Body of pancreas (tissue), 4 donors: ENCODE measurements at places on chromosomes 11 and 22. TPM values are rescaled to one million over a fixed set of nuclear protein-coding genes. Genes with fewer than 3 reads are reported as not detected.
A peak's percentile ranks its signal among the peaks of the same experiment; 100 is the strongest.

GRCh38 chr11:26901162-26901561 is 92.8 kb upstream of the FIBIN start:
- DNase-seq, result no peak

DNA sequence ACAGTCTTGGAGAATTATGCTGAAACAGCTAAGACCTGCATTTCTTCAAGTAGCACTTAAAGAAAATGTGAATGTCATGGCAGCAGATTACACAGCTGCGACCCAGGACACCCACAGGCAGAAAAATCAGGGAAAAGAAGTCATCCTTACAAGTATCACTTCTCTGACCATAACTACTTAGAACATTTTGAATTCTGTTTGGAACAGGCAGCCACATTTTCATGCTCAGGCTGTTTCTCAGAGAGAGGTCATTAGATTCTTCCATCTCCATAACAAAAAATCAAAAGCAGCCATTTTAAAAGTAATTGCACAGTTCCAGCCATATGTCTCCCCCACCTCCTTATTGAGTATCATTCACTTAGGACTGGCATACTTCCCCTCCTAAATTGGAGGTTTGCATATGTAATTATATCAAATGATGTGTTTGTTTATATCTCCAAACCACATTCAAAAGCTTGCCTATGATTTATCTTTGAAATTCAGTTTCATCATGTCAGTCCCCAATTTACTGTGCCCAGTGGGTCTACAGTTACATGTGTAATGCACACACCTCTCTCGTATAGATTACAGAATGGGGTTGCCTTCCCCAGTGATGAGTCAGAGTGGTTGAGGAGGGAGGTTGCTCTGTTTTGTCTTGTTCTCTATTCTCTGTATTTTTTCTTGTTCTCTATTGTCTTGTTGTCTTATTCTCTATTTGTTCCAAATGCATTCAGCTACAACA is 276.5 kb upstream of the MTNR1B start:
- no peak for DNase-seq

DNA sequence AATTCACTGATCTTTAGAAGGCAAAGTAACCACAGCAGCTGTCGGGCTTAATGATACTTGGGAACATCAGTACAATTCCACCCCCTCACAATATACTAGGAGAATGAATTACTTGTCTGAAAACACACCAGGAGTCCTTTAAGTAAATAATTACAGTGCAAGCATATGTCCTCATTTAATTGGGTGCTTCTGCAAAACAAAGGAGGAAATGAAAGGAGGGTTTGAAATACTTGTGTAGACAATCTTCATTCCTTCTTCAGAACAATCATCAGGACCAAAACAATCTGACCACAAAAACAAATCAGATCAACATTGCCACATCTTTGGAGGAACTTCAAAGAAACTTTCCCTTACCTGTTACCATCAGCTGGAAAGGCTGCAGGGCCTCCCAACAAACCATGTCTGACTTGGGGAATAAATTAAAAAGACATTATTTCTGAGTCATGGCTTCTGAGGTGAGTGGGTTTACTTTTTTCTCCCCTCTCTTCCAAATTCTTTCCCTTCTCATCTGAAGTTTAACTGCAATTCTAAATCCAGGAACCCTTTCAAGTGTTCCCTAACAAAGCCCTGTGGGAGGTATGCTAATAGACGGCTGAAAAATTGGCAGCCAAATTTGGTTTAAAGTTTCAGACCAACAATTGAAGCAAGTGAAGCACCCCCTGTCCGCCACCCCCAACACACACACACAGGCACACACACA is 12.5 kb upstream of the CCDC117 start:
- DNase-seq, result no peak

GRCh38 chr22:28171712-28172111 is 252.7 kb upstream of the PITPNB start:
- DNase-seq, result no peak

- no peak for DNase-seq
Measured at GRCh38 chr22:49726022-49726681, 101.5 kb downstream of the BRD1 start.

DNA sequence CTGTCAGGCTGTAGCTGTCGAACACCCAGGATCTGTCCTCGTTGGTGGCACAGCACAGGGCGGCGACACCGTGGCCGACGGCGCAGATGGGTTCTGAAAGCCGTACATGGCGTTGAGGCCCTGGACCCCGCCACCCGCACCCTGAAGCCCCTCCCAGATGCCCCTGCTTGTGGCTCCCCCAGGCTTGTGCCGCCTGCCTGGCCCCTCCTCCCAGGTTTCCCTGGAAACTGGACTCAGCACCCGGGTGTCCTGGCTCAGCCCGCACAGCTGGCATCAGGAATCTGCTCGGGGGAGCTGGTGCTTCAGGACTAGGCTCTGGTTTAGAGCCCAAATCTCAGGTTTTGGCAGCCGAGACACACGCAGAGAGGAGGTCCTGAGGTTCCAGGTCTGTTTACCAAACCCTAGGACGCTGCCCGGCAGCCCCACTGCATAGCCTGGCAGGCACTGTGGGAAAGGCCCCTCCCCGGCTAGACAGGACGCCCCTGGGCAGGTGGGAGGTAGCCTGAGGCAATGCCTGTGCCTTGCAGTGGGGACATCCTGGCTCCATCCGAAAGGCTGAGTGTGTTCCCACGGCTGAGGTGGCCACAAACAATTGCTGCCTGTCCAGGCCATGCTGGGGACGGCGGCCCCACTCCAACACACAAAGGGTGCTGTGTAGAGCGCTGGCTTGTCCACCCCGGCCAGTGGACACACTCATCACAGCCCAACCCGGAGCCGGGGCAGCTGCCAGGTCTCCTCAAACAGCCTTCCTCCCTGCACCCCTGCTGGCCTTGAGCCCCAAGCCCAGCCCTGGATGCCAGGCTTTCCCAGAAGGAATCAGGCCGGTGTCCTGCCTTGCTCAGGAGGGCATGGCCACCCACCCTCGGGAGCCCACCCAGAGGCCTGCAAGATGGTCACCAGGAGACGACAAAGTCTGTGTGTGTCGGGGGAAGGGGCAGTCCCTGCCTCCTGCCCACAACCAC is 4.6 kb downstream of the GATD1 start:
- peak; percentile 38 for DNase-seq

DNA sequence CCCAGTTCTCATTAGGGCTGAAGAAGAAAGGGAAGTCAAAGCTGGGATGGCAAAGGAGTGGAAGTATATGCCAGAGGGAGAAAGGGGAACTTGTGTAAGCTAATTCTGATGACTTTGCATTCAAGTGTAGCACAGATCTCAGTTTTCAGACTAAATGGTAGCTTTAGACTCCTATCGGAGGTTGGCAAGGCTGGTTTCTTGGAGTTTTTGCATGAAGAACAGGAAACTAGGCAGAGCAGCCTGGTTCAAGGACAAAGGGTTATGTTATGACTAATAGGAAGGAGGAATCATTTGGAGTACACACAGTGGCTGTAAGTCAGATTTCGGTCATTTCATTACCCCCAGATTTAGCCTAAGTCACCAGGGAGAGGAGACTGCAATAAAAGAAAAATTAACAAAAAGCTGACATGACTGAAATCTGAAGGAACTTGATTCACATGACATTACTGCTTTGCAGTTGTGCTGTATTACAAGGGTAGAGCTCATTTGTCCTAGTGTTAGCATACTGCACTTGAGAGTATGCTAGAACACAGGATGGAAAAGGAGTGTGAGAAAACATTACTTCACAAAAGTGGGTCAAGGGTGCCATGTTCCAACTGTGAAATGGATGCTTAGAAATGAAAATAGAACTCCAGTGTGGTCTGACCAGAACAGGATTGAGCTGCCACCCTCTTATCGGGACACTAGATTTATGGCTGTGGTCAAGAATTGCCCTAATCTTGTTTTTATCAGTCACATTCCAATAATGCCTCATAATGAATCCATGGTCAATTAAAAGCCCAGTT is 23.6 kb downstream of the ADM start:
- no peak for DNase-seq

DNA sequence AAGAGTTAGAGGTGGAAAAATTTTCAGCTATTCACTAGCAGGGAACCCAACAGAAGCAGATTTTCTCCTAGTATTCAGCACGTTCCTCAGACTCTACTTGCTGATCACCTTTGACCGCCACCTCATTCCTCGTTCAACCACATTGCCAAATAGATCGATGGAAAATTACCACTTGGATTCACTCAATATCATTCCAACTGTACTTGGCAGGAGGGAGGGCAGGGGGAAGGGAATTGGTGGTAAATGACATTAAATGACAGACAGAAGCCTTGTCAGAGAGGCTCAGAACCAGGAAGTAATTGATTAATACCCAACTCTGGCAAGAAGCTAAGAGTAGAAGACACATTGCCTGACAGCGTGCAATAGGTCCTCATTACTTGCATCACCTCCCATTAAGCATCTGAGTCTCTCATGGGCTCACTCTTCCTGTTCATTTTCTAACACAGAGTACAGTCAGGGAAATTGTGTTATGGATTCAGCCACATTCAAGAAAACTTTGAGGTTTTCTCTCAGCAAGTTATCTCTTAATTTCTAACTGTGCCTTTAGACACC is 240.5 kb upstream of the FAT3 start:
- no peak for DNase-seq

DNA sequence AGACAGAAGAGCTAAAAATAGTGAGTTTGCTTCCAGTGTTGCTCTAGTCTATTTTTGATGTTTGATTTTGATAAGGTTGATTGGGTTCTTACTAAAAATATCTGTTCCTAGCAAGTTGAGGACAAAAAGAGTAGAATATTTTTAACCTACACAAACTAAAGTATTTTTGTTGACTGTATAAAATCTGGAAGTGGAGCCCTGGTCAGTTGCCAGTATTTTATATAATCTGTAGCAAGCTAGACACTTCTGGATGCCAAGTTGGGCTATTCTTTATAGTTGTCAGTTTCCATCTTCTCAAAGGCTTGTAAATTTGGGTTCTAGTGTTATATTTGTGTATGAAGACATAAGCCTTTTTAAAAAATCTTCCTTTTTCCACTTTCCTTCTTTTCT is 56.7 kb downstream of the HSD17B12 start:
- DNase-seq, result no peak

DNA sequence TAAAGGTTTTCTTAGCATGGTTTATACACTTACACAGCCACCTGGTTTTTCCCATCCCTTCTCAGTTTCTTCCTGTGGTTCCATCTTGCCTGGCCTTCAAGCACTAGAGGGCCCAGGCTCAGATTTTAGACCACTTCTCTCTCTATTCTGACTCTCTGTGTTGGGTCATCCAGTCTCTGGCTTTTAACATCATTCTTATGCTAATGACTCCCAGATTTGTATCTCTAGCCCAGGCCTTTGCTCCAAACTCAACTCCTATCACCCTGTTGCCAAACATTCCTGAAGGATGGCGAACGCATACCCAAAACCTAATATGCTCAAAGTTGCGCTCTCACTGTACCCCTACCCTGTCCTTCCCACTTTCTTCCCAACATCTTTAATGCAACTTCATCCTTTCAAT is 135.1 kb downstream of the SPATA19 start:
- DNase-seq, result no peak

GRCh38 chr11:65002706-65003105 is 5.9 kb upstream of the BATF2 start:
- no peak for DNase-seq

DNA sequence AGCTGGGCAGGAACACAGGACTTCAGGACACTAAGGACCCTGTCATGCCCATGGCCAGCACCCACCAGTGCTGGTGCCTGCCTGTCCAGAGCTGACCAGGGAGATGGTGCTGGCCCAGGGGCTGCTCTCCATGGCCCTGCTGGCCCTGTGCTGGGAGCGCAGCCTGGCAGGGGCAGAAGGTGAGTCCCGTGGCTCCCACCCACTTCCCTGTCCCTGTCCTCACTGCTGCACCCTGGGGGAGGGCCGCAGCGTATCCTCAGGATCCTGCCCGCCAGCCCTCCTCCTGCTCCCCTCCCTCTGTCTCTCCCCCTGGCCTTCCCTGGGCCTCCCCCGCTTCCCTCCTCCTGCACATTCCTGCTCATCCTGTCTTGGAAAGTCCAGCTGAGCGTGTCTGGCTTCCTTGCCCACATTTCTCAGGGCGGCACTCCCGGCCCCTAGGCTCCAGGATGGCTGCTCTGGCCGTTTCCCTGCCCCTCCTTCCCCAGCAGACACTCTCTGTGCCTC is 8.7 kb downstream of the CSF2RB start:
- no peak for DNase-seq

DNA sequence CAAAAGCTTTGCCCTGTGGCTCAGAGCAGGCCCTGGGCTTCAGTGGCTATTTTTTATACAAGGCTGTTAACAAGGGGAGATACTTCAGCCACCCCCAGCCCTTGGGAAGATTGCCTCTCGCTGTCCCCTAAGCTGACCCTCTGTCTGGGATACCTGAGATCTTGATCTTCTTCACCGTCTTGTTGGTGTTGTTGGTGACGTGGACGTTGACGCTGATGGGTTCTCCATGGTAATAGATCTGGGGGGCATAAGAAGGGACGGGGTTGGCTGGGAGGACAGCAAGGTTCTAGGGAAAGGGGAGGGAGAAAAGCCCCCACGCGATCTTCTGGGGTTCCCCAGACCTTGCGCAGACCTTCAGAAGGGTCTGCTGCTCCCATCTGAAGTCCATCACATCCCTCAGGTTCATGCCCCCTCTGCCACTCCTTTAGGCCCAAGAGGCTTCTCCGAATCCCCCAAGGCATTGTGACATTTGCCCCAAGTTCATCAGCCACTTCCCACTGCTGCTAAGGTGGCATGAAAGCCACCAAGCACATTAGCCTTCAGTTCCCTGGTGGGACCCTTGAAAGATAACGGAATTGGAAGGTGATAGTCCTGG is 36.7 kb downstream of the TPBGL start:
- no peak for DNase-seq

- DNase-seq, result no peak
Measured at GRCh38 chr22:47307326-47307725, 544.9 kb downstream of the TBC1D22A start.

DNA sequence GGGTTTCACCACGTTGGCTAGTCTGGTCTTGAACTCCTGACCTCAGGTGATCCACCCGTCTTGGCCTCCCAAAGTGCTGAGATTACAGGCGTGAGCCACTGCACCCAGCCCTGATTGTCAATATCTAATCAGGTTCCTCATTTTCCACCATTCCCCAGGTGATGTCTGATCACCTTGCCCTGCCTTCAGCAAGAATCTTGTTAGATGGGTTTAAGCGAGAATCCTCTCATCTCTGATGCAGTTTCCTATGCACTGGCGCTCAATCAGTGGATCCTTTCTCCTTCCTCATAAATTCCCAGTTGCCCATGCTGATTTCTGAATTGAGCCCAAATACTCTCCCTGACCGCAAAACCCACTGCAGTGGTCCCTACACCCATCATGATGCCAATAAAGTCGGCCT is 664 bp upstream of the ZC3H7B start:
- DNase-seq, result no peak

- no peak for DNase-seq
Measured at GRCh38 chr22:44291265-44291664, 21.5 kb downstream of the SHISAL1 start.

- no peak for DNase-seq
Measured at GRCh38 chr11:121249039-121249663, 43.4 kb upstream of the SC5D start.

Gene MRGPRX3
- total RNA-seq, result not detected

Gene CLMP
- total RNA-seq, result 10.1 TPM

Gene GAL
- 3.4 TPM for total RNA-seq

Gene HNRNPUL2
- total RNA-seq, result 19.1 TPM

Gene NPAS4
- total RNA-seq, result not detected

Gene HBG2
- total RNA-seq, result not detected

Gene SCGB1D2
- total RNA-seq, result not detected

Gene TBX1
- not detected for total RNA-seq

Gene C11orf86
- not detected for total RNA-seq

Gene CASP5
- total RNA-seq, result not detected
